Stimulated activated CD8-positive, alpha-beta memory T cell treated with anti-CD3 and anti-CD28 coated beads, Interleukin-4, amount 100 ng/mL, for 1 hour (primary cell): ENCODE measurements at places on chromosomes 16 and 17.
A peak's percentile ranks its signal among the peaks of the same experiment; 100 is the strongest.

- no peak for DNase-seq
Measured at GRCh38 chr17:74394977-74395376, 27.7 kb downstream of the GPR142 start.

DNA sequence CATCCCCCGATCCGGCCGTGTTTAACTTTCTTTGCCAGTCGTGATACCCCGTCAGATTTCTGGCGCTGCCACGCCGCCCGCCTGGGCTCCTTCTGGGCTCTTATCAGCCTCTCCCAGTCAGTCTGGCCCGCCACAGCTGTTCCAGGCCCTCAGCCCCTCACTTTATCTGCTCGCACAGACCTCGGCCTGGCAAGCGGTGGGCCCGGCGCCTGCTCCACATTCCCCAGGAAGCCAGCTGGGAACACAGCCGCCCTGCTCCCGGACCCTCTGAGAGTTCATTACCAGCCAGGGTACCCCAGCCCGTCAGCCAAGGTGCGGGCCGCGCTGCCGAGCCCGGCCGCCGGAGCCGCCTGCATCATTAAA lies 157.5 kb downstream of the ZNF423 start:
- no peak for DNase-seq

- no peak for DNase-seq
Measured at GRCh38 chr16:3144321-3144983, 9.6 kb downstream of the ZNF213 start.

GRCh38 chr17:49783791-49784190 lies 4.7 kb upstream of the KAT7 start:
- DNase-seq = no peak

- peak; percentile 35 for DNase-seq
Measured at GRCh38 chr17:1515640-1516387, 598 bp downstream of the INPP5K start.
